Aorta (tissue), 5 donors: ENCODE measurements at places on chromosomes 3 and 15.

- no peak for DNase-seq
These were observed 1304.5 kb upstream of the GBE1 start for GRCh38 chr3:83065851-83066460.

DNA sequence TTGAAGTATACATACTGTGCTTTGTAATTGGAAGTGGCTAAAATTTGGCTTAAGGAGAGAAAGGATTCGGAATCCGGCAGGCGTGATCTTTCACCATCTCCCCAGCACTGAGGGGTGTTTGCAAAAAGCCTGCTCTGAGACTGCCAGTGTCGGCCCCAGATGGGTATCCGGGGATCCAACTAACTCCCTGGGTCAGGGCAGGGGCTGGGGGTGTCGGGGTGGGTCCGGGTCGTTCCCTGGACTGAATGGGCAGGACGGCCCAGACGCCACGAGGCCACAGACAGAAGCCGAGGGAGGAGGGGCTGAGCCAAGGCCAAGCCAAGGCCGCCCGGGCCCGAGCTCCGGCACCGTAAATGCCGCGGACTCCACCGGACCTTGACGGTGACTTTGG lies 349 bp downstream of the PPIB start:
- no peak for DNase-seq

DNA sequence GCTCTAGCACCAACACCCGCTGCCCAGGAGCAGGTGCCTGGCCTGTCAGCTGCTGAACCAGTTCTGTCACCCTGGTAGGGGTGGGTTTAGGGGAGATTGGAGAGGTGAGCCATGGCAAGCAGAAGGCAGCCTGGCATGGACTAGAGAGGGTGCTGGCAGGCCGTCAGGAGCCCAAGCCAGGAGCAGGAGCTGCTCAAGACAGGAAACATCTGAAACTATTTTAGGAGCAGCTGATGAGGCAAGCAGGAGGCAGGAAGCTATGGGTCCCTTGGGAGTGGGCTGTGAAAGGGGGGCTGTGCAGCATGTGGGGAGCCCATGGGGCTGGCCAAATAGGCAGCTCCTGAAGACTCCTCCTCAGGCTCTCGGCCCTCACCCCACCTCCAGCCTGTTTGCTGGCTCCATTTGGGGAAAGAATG lies 2.3 kb downstream of the INKA1 start:
- DNase-seq = peak; percentile 93

DNA sequence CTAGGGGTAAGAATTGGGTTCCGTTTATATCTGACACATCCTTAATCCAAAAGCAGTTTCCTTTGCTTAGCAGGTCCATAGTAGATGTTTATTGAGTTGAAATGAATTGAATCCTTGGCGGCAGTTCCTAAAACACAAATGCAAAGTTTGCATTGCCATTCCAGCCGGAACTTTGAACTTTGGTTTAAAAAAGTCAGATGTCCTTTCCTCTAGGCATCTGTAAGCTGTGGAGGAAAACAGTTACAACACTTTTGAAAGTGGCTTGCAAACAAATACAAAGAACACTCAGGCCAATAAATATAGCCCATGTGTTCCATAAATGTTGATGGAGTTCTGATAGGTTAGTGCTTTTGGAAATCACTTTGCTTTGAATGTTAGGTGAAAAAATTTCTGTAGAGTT lies 374.7 kb upstream of the RARB start:
- DNase-seq = no peak

- no peak for DNase-seq
These were observed 169.8 kb downstream of the CD47 start for GRCh38 chr3:107921038-107921437.

GRCh38 chr3:18245721-18246120 lies 179.4 kb downstream of the SATB1 start:
- DNase-seq = no peak

GRCh38 chr3:38374221-38374620 lies 27.6 kb downstream of the XYLB start:
- DNase-seq = no peak

GRCh38 chr15:67401336-67401735 lies 119.6 kb upstream of the C15orf61 start:
- DNase-seq = no peak

- peak; percentile 45 for DNase-seq
These were observed 381.4 kb downstream of the NTRK3 start for GRCh38 chr15:87874896-87875711.

GRCh38 chr15:81271761-81272644 lies 51.9 kb downstream of the STARD5 start:
- DNase-seq = no peak

GRCh38 chr3:114760679-114761078 lies 386.4 kb downstream of the ZBTB20 start:
- no peak for DNase-seq

DNA sequence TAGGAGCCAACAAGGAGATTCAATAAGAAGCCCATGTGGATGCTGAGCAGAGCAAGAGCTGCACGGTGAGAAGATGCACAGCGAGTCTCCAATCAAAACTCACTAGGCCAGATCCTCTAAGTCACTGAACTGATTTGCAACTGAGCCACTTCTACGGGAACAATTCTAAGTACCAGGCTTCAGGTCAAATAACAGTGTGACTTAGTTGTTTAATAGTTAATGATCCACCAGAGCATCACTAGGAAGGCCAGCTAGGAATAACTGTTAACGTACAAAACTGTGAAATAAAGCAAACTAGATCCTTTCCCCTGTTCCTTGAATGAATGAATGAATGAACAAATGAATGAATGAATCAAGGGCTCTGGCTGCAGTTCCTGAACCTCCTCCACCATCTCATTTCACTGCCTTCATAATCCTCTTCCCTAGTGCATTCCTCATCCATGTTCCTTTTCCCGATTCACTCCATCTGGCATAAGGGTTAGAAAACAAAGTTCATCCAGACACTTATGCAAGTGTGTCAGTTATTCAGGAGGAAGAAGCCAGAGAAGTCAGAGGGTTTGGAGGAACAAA lies 59.7 kb downstream of the ATP8B4 start:
- no peak for DNase-seq

- no peak for DNase-seq
These were observed 180.3 kb upstream of the ROBO2 start for GRCh38 chr3:76859596-76859995.

DNA sequence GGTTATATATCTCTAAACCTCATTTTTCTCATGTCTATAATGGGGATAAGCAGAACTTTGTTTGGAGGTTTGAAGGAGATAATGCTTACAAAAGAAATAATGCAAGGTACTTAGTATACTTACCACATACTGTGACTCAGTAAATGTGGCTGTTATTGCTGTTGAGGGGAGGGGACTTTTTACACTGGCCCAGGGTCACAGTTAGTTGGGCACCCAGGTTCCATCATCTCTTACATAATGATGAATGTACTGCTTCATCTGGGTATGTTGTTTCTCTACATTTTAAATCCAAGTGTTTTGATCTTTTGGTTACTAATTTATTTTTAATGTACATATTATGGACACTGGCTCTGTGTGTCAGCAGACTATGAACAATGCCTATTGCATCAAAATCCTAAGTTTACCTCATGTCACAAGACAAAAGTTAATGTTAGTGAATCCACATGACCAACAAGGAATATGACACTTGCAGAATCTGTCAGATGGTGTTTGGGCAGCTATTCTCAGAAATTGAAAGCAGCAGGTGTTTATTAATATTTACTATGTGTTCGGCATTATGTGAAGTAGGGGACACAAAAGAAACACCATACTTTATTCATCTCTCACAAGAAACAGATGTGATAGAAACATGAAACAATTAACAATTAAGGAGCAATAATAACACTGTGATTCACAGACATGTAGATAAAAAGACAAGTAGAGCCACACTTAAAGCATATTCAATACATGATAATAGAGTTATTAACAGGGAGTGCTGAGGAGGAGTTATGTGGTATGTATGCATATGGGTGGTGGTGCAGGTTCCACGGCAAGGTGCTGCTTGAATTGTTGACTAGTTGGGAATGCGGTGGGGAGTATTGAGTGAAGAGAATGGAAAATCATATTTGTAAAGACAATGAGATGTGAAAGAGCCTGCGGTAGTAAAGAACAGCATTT lies 109.7 kb downstream of the GALK2 start:
- DNase-seq = no peak

DNA sequence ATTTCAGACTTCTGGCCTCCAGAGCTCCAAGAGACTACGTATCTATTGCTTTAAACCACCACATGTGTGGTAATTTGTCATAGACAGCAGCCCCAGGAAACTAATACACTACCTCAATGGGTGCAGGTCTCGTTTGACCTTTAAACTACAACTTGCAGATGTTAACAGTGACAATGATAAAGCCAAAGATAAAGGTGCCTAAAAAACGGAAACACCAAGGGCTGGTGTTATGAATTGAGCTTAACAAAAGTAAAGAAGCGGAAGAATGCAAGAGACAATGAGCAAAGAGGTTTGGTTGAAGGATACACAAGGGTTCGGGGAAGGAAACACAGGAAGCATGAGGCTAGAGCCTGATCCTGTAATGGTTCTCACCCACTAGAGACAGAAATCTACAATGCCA lies 50.8 kb downstream of the RFTN1 start:
- no peak for DNase-seq

DNA sequence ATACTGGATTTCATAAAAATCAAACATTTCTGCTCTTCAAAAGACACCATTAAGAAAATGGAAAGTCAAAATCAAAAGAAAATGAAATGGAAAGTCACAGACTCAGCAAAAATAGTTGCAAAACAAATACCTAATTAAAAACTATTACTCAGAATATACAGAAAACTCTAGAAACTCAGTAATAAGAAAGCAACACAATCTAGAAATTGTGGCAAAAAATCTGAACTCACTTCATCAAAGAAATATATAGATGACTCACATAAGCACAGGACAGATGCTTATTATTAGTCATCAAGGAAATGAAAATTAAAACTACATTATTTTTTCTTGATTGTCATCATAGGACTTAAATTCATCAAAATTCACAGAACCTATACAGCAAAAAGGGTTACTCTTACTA lies 430.0 kb downstream of the SHQ1 start:
- DNase-seq = no peak

DNA sequence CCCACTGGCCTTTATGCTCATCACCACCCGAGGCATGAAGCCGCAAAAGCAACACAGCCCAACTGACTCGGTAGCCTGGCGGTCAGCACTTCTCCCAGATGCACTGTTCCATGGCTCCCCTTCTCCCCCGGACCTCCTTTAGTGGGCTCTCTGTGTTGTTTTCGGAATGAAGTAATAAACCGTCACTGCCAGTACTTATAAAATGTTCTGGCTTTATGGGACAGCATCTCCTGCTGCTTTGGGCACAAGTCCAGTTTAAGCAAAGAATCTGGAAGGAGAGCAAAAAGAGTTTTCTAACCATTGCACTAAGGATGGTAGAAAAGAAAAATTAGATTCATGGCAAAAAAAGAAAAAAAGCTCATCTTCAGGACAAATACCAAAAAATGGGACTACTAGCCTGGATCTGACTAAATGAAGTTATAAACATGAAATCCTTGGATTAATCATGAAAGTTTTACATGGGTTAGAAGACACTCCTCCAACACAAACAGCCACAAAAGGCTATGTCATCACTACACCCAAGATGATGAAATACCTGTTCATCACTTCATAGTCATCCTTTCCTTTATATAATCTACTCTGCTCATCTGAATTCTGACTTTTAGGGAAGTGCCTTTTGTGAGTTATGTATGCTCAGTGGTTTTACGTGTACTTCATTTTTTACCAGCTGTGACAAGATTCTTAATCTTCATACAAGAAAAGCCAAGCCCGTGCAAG lies 89.5 kb upstream of the UBE2E2 start:
- DNase-seq = no peak

- DNase-seq = no peak
These were observed 11.1 kb upstream of the EIF4A2 start for GRCh38 chr3:186772281-186772694.

- DNase-seq = no peak
These were observed 18.4 kb downstream of the TFRC start for GRCh38 chr3:196063456-196063855.

DNA sequence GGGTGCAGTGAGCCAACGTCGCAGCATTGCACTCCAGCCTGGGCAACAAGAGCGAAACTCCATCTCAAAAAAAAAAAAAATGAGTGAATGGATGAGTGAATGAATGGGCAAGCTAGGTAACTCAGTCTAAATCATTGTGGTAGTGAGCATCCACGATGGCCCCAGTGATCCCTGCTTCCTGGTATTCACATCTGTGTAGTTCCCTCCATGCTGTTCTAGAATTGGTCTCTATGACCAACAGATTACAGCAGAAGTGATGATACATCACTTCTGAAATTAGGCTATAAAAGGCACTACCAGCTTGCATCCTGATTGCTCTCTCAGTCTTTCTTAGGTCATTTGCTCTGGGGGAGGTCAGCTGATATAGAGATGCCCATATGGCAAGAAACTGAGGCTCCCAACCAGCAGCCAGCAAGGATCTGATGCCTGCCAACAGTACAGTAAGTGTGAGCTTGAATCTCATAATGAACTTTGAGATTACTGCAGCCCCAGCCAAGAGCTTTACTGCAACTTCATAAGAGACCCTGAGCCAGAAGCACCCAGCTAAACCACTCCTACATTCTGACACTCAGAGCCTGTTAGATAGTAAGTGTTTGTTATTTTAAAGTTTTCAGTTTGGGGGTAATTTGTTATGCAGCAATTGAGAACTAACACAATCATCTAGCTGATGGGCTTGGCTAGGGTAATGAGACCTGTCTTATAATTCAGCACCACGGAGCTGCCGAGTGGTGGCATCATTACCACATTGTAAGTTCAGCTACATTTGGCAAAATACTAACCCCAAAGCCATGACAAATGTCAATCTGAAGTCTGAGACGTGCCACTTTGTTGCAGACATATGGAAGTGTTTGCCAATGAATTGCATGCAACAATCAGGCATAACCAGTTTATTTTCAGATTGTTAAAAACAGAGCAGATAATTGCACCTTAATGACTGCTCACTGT lies 53.0 kb downstream of the KLHL6 start:
- DNase-seq = no peak

DNA sequence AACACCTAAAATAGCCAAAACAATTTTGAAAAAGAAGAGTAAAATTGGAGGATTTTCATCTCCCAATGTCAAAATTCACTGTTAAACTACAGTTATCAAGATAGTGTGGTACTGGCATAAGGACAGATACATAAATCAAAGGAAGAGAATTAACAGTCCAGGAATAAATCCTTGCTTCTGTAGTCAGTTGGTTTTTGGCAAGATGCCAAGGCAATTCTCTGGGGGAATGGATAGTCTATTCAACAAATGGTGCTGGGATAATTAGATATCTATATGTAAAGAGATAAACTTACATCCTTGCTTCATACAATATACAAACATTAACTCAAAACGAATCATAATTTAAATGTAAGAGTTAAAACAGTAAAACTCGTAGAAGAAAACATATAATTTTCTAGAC lies 57.9 kb upstream of the SELENOK start:
- DNase-seq = no peak

DNA sequence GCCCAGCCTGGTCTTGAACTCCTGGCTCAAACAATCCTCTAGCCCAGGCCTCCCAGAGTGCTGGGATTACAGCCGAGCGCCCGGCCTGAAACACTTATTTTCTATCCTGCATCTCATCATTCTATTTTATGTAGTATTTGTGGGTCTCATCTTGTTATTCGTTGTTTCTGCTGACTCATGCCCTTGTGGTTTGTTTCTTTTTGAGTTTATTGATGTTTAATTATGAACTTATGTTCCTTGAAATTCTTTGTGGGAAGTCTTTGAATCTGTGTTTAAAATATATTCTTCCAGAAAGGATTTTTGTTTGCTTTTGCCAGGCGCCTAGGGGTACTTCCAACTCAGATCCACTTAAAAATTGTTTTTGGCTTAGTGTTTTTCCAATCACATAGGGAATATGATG lies 78.3 kb upstream of the C15orf39 start:
- DNase-seq = no peak

GRCh38 chr3:158875700-158876099 lies 73.8 kb downstream of the MFSD1 start:
- DNase-seq = no peak
